ENCODE measurements at places on chromosomes 4 and X. TPM values are rescaled to one million over a fixed set of nuclear protein-coding genes. Genes with fewer than 3 reads are reported as not detected.
A peak's percentile ranks its signal among the peaks of the same experiment; 100 is the strongest.

NAP1L2 gene
- 1.6 TPM for polyA plus RNA-seq

SPIN3 gene
- polyA plus RNA-seq = 16.3 TPM

BGN gene
- polyA plus RNA-seq = 138 TPM

GRCh38 chr4:22391551-22391950 lies 124.3 kb downstream of the ADGRA3 start:
- peak; percentile 37 for DNase-seq

DNA sequence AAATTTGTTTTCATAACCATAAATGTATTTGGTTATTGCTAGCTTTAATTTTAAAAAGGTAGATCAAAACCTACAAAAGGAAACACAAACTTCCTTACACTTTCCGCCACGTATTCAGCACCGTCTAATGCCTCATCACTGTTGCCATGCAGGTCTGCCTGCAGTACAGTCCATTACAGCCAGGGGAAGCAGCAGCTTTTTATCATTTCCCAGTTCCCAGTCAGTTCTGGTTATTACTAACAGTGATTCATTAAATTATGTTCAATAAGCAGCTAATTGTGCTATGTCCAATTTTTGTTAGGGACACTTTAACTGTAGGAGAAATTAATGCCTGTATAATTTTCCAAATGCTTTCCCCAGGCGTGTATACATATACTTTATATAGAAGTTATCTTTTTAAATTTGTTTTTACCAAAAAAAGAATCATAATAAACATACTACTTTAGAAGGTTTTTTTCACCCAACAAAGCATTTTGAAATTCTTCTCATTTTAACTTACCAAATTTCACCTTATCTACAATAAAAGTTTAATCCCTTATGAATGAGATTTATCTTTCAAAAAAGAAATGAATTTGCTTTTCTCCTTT lies 93.3 kb downstream of the ANXA3 start:
- DNase-seq = peak; percentile 65

DNA sequence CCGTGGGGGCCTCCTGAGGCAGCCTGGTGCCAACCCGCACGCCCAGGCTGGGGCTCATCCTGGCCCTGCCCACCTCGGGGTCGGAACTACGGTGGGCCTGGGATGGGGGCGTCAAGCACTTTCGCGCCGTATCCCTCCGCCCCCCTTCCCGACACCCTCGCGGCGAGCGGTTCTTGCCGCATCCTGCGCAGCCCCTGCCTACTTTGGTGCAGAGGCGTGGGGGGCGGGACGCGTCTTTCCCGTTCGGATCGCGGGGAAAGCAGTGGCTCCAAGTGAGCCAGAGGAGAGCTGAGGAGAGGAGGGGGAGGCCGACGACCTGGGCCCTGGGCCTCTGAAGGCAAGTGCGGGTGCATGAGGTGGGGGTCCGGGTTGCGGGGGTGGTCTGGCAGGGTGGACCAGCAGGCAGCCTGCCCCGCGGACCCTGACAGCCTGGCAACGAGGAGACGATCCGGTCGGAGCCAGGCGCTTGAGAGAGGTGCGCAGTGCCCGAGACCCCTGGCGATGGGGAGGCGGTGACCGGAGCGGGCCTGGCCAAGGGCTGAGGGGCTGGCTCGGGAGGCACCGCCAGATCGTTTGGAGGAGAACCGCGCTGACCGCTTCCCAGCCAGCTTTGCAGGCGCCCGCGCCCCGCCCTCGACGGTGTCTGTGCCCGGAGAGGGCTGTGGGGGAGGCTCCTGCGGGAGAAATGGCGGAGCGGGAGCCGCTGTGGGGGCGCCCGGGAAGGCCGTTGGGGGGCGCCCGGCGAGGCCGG lies at the start of gene GPRASP2:
Gene GPRASP2 (plus strand): TSS at position 233 of the 751 bp plus-strand sequence. CDS start 2,422 bp downstream, outside the sequence.
- peak; percentile 60 for DNase-seq

DNA sequence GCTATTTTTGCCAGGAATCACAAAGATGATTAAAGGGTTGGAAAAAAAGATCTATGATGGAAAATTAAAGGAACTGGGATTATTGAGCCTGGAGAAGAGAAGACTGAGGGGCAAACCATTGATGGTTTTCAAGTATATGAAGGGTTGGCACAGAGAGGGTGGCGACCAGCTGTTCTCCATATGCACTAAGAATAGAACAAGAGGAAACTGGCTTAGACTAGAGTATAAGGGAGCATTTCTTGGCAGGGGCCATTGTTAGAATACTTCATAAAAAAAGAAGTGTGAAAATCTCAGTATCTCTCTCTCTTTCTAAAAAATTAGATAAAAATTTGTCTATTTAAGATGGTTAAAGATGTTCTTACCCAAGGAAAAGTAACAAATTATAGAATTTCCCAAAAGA lies 75.1 kb downstream of the NPNT start:
- no peak for DNase-seq

GRCh38 chr4:94933799-94934198 lies 176.0 kb downstream of the BMPR1B start:
- DNase-seq = no peak

- DNase-seq = peak; percentile 60
Observed at GRCh38 chr4:13007802-13008470, 476.2 kb downstream of the RAB28 start.

DNA sequence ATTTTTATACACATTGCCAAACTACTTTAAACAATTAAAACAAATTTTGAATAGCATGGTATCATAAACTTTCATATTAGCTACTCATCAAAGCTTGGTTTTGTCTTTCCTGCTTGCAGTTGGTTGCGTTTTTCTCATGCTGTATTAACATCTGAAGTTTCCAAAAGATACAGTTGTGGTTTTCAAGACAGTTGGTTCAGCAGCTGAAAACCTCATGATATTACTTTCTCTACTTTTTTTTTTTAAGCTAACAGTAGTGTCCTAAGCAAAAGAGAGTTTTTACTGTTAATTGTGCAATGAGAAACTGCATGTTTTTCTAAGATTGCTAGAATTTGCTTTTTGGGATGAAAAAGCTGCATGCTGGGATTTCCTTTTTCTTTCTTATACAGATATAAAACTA lies 15.2 kb downstream of the RUFY3 start:
- no peak for DNase-seq

- no peak for DNase-seq
Observed at GRCh38 chr4:8051644-8052043, 107.0 kb downstream of the ABLIM2 start.

DNA sequence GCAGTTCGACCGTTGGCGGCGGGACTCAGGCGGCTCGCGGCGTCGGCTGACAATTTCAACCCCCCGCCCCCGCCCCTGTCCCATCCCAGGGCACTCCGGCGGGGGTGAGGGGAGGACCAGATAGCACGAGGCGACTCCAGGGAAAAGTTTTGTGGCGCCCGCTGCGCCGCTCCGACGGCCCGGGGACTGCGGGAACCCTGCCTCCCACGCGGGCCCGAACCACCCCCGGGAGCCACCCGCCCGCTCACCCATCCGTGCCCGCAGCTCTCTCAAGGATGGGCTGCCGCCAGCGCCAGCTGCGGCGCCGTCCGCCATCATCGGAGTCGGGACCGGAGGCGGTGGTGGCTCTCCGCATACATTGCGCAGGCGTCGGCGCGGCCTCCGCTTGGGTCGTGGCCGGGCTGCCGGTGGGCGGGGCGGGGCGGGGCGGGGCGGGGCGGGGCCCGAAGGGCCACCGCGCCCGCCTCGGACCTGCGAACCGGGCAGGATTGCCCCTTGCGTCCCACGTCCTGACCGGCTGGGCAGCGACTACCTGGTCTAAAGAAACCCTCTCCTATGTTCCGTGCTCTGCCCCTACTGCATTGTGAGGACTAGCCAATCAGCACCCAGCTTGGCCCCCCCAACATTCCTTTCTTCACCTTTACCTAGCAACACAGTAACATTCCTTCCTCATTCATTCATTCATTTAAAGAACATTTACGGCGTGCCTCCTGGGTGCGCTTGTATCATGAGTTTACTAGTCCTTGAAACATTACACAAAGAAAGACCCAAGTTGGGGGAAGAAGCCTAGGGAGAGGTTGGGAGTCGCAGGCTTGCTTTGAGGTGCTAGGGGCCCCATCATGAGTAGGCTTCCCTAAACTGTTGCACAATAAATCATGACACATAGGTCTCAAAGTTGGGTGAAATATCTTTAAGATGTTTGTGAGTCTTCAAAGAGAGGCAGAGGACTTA lies at the start of gene MAP7D3:
Gene MAP7D3 (minus strand): TSS at position 360 of the 951 bp plus-strand sequence. CDS start 42 bp downstream, at position 318.
- no peak for DNase-seq

- DNase-seq = peak; percentile 22
Observed at GRCh38 chr4:119099227-119099810, 36.3 kb upstream of the MYOZ2 start.

DNA sequence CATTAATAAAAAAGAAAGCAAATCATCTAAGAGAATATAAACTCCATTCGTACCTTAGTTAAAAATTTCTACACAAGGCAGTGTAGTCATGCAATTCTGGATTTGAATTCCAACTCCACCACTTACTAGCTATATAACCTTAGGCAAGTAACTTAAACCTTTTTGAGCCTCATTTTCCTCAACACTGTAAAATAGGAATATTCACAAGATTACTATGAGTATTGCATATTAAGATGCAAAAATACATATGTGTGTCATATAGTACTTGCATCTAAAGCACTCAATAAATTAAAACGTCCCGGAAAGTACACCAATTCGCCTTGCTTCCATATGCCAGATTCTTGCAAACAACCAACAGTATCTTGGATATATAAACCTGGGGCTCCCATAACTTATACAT lies 42.0 kb downstream of the HNRNPD start:
- DNase-seq = no peak

- no peak for DNase-seq
Observed at GRCh38 chr4:128299848-128300247, 12.2 kb upstream of the PGRMC2 start.

DNA sequence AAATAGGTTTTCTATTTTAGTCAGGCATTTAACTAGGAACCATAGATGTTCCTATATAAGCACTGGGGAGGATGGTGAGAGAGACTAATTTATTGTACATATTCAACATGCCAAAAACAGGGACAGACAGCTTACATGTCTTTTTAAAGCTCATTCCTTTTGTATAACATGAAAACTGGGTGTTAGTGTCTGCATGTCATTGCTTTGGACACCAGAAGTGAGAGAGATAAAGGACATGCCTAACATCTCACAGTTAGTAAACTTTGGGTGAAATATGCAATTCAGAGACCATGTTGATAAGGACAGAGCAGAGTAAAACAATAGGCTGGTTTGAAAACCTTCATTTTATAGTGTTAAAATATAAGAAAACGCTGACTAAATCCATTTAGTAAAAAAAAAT lies 860.0 kb upstream of the LCORL start:
- peak; percentile 11 for DNase-seq
